ENCODE measurements at places on chromosomes 4 and X.

- no peak for DNase-seq
Measured at GRCh38 chr4:188989371-188989770, 850.1 kb downstream of the TRIML1 start.

DNA sequence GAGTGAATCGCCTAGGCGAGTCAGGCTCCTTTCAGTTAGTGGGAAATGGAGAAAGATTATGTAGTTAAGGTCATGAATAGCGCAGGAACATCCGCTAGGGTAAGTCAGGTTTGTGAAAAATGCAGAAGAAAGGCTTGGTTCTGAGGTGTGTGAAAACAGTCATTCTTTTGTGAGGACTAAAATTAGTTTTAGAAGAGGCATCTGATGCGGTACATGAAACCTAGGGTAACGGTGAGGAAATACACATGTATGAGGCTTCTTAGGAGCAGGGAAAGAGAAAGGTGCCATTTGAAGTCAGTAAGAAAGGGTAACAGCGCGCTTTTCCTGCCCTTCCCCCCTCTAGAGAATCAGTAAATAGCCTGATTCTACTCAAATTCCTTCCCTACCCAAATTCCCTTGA lies 570 bp upstream of the RNF128 start:
- no peak for DNase-seq

GRCh38 chr4:53818104-53818503 lies 226.8 kb upstream of the LNX1 start:
- no peak for DNase-seq

DNA sequence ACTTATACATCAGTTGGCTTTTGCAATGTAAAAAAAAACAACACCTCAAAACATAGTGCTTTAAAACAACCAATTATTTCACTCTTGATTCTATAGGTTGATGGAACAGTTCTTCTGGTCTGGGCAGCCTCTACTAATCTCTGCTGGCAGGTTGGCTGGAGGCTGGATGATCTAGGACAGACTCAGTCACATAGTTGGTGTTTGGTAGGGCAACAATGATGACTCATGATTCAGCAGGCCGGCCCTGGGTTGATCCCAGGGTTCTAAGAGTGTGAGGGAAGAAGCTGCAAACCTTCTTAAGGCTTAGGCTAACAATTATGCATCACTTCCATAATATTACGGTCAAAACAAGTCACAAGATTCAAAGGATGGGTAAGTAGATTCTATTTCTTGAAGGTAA lies 558.2 kb downstream of the ZNF674 start:
- no peak for DNase-seq

DNA sequence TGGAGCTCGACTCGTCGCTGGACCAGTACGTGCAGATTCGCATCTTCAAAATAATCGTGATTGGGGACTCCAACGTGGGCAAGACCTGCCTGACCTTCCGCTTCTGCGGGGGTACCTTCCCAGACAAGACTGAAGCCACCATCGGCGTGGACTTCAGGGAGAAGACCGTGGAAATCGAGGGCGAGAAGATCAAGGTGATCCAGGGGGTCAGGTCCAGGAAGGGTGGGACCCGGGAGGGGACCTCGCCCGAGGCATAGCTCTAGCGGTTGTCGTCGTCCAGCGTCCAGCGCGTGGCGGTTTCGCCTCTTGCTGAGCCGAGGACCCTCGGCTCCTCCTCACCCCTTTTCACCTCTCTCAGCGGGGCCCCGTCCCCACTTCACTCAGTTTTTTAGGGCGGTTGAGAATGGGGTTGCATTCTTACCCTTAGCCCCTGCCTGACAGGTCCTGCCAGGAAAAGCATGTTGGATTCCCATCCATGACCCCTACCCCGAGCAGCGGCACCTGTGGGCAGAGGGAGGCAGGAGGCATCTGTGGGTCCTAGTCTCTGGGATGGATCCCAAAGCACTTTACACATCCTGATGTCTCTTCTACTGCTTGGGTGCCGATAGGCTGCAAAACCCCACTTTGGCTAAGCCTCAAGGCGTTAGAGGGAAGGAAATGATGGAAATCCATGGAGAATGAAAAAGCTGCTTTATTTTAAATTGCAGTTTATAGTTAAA lies 524 bp downstream of the RAB33A start:
- no peak for DNase-seq

DNA sequence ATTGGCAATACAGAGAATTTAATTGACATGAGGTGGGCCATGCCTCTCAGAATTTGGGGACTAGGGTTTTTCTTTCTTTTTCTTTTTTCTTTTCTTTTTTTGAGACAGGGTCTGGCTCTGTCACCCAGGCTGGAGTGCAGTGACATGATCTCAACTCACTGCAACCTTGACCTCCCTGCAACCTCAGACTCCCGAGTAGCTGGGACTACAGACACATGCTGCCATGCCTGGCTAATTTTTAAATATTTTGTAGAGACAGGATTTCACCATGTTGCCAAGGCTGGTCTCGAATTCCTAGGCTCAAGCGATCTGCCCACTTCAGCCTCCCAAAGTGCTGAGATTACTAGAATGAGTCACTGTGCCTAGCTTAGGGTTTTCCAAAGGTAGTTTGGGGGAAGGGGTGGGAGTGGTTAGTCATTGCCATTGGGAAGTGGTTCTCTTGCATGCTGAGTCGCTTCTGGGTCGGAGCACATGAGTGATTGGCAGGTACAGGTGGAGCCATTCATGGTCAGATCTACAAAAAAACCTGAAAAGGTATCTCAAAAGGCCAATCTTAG lies 54.5 kb downstream of the MID2 start:
- no peak for DNase-seq

- no peak for DNase-seq
Measured at GRCh38 chr4:168264903-168265302, 53.6 kb downstream of the DDX60 start.

DNA sequence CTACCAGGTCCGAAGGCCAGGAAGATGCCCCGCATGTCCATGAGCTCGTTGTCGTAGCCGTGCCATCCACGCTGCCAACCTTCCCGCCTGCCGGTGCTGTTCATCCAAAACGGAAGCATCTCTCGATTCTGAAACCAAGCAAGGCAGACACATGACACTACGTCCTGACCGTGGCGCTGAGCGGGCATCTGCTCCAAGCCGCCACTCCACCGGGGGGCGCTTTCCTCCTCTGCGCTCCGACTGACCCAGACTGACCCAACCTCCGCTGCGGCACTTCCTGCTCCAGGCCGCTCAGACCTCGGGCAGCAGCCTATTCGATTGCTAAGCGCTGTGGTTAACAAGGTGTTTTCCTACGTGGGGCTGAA lies 120.5 kb downstream of the ENPP6 start:
- no peak for DNase-seq

- DNase-seq: no peak
Measured at GRCh38 chr4:174611792-174612191, 89.5 kb upstream of the HPGD start.

DNA sequence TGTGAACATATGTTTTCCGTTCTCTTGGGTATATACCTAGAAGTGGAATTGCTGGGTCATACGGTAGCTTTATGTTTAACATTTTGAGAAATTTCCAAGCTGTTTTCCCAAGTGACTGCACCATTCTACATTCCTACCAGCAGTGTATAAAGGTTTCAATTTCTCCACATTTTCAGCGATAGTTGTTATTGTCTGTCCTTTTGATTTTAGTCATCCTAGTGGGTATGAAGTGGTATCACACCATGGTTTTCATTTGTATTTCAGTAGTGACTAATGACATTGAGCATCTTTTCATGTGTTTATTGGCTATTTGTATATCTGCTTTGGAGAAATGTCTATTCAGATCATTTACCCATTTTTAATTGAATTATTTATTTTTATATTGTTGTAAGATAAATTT lies 2.4 kb downstream of the PPEF1 start:
- no peak for DNase-seq

GRCh38 chrX:87634361-87634760 lies 116.8 kb downstream of the KLHL4 start:
- no peak for DNase-seq

DNA sequence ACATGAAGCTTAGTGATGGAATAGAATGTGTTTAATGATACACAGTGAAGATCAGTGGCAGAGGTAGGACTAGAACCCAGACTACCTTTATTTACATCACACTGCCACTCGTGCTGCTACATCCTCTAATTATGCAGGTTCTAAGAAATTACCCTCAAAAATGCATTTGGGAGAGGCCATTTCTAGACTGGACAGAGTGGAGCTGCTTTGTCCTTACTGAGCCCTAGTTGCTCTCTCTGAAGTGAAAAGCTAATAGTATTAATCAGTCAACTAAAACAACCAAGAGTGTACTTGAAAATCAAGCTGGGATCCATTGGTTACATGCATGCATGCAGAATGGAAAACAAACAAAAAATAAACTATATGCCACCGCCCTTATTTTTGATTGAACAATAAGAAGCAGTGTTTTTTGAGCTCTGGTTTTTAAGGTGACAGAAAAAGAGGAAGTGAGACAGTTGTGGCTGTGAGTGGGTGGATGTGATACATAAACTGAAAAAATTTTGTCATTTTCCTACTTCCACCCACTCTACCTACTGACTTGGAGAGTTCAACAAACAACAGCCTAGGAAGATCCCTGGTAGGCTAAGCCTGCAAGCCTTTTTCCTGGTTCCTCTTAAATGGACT lies 6.8 kb upstream of the VSIG4 start:
- DNase-seq: peak; percentile 16

- no peak for DNase-seq
Measured at GRCh38 chrX:38038501-38038900, 32.1 kb downstream of the SYTL5 start.

GRCh38 chr4:25783126-25783525 lies 79.7 kb downstream of the SEL1L3 start:
- DNase-seq: no peak

DNA sequence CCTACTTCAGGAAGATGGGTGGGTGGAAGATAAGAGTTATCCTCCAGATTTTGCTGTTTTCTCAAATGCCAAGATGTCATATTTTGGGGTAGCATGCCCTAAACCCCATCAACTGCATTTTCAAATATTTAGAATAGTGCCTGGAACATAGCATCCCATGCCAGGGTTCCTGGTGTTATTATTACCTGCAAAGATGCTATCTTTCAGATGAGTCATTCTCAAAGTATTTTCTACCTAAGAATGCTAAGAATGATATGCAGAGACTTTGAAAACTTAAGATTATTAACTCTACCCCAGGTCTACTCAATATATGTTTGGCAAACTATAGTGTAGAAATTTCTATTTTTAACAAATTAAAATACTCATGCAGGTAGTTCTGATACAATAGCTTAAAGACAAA lies 934.3 kb upstream of the SLIT2 start:
- DNase-seq: no peak

- no peak for DNase-seq
Measured at GRCh38 chr4:165625281-165625680, 246.5 kb downstream of the CPE start.

DNA sequence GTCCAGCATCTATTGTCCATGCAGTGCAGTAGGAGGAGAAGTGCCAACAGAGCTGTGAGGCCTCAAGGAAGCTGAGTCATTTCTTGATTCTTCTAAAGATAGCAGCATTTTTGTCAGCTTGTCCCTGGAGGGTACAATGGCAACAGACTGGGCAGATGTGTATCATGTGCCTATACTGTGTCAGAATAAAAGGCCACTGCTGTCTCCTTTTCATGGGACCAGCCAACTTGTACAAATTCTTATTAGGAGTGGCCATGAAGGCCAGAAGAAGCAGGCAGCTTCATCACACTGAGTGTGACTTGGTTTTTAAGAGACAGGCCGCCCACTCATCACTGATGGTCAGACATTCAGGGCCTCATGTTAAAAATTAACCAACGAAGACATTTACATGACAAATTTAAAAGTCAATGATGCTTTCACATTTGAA lies 185.0 kb upstream of the FAM241A start:
- no peak for DNase-seq

DNA sequence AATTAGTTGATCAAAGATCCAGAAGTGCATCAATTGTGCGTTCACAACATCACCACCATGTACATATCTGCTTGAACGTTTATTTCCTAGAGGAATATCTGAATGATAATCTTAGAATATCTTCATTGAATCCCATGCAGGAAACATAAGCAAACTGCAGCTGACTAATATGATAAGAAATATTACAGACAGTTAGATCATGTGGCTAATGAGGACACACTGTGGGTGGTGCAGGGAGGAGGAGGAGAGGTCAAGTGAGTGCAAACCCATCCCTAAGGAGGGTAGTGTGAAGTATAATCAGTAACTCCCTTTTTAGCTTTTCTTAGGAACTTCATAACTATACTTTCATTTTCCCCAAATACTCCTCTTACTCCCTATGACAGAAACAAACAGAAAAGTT lies 58.3 kb upstream of the HPGD start:
- DNase-seq: no peak

DNA sequence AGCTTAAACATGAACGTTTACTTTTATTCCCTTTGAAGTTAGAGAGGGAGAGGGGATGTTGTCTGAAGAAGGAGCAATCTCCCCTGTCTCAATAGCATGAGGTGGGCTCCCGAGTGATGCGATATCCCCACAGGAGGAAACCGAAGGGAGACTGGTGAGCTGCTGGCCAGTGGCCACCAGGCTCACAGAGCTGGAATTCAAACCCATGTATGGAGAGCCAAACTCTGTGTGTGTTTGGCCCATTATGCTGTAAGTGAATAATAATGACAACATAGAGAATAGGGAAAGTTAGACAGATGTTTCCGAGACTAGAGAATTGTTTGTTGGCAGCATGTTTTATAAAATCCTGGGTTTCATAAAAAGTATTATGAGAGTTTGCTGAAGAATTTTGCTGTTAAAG lies 66.1 kb upstream of the CLNK start:
- DNase-seq: no peak

- DNase-seq: no peak
Measured at GRCh38 chr4:99383399-99383798, 30.9 kb upstream of the ADH1C start.

- DNase-seq: no peak
Measured at GRCh38 chr4:76997532-76997931, 48.0 kb downstream of the SEPTIN11 start.

GRCh38 chrX:50161127-50161526 lies 39.7 kb downstream of the AKAP4 start:
- DNase-seq: no peak

DNA sequence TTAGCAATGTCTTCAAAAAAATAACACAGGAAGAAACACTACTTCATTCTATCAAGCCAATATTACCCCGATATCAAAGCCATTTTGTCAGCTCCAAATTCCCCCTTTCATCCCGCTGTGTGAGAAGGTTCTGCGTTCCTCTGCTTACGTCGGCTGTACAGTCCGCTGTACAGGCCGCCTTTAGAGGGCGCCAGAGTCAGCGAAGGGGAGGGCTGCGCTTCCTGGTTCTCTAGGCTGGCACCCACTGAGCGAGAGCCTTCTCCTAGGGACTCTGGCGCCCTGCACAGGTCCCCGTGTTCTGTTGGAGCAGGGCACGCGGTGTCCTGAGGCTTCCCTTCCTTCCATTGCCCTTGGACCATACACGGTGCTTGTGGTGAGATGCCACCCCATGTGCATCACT lies 25.3 kb upstream of the CT45A1 start:
- no peak for DNase-seq

- DNase-seq: no peak
Measured at GRCh38 chr4:106628586-106629267, 260.1 kb upstream of the GIMD1 start.

DNA sequence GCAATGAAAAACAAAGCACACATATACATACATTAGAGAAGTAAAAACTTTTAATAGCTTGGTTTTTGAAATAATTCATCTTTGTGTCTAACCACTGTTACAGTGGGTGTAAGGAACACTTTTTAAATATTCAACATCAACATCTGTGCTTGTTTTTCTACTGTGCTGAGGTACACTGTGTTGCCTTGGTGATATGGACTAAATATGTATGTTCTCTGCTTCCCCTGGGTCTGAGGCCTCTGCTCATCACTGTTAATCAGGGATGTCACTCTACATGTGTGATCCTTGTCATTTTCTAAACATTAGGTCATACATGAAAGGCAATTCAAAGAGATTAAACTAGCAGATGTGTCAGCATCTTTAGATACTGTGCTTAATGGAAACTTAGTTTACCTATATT lies 10.9 kb downstream of the MCTS1 start:
- DNase-seq: no peak
